ENCODE measurements at places on chromosomes 7 and 10.
A peak's percentile ranks its signal among the peaks of the same experiment; 100 is the strongest.

DNA sequence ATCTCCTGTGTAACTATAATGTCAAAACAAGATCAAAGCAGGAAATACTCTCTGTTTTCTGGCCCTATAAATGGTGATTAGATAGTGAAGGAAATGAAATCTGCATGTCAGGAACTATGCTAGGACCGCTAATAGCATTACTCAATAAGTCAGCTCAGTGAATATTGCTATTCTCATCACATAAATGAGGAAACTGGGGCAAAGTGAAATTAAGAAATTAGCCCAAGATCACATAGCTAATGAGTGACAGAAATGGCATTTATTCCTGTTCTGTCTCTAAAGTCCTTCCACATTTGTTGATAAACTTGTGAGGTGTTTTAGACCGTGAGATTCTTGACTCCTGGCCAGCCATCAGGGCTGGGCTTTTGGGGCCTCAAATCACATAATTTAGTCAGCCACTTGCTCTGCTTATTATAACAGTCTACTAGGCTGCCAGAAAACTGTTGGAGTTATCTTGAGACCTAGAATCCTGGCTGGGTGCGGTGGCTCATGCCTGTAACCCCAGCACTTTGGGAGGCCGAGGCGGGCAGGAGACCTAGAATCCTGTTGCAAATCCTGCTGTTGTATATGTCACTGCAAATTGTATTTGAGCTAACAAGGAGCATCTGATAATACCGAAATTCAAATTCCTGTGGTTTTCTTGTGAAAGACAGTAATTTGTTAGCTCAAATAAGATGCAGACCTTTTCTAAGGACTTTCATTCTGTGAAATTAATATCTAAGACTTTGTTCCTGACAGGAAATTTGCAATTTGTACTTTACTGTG lies 66.5 kb upstream of the SHTN1 start:
- no peak for DNase-seq

- DNase-seq, result no peak
Measured at GRCh38 chr10:3082290-3082689, 14.9 kb downstream of the PFKP start.

DNA sequence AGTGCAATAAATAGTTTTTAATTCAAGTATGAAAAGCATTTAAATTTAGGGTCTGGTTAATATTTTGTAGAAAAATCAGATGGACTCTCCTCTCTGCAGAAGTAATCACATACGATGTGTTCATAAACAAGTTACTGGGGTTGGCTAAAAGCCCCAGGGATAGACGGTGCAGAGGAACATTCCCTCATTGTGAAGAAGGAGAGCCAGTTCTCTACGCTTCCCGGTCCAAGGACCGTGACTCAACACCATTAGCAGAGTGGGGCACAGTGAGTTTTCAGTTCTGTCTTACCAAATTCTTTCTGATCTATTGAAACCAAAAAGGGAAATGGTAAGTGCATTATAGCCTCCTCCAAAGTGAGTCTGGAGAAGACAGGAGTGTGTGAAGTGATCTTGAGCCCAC lies 327.8 kb downstream of the WDR37 start:
- DNase-seq, result no peak

- no peak for DNase-seq
Measured at GRCh38 chr7:25118048-25118753, 6.9 kb downstream of the CYCS start.

GRCh38 chr7:17279061-17279460 lies 19.4 kb upstream of the AHR start:
- DNase-seq, result no peak

DNA sequence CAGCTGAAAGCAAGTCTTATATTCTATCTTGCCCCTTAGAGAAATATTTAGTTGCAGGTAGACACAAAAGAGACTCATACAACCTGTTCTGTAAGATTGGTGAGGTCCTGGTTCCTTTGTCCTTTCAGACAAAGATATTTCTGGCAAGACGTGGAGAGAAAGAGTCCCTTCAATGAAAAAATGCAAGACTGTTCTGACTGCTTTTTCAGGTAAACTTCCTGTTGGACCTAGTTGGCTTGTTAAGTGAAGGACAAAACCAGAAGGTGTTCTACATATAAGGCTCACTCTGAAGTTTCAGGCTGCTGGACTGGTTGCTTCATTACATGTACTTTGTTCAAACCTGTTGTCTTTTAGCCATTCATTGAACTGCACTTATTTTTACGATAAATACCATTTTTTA lies 119.0 kb upstream of the PTPRZ1 start:
- no peak for DNase-seq

- no peak for DNase-seq
Measured at GRCh38 chr7:146861701-146862100, 745.1 kb downstream of the CNTNAP2 start.

GRCh38 chr10:133088179-133088955 lies 643 bp downstream of the ADGRA1 start:
- DNase-seq, result no peak

GRCh38 chr7:2003451-2003930 lies 229.3 kb downstream of the MAD1L1 start:
- DNase-seq, result no peak

DNA sequence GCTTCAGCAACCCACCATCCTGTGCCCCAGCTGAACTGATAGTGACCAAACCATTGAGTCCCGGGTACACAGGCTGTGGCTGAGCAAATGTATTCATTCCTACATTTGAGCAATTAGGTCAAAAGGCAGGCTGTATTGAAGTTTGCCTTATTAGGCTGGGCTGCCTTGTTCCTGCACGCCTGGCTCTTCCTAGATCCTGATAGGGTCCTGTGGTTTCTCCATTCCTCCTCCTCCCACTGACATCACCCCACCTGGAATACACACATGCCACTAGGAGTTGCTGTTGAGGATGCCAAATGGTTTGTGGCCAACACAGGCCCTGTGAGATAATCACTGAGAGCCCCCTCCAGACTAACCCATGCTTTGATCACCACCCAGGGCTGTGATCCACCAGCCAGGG lies 66.4 kb upstream of the FGFR2 start:
- DNase-seq, result no peak

- no peak for DNase-seq
Measured at GRCh38 chr10:100618091-100618615, 82.4 kb downstream of the HIF1AN start.

DNA sequence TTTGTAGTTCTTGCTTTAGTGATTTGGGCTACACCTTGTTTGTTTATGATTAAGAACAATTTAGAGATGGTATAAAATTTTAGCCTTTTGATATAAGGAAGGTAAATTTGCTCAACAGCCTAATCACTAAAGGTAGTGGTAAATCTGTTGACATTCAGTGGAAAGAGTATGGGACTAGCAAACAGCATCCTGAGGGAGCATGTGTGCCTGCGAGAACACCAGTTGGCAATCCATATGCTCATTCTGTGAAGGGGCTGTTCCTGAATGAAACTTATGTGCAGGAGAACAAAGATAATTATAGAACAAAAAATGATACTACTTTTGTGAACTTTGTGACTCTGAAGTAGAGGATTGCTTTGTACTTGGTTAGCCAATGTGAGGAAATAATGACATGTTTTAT lies 44.0 kb downstream of the CAPZA2 start:
- no peak for DNase-seq

GRCh38 chr10:3898821-3899220 lies 113.8 kb upstream of the KLF6 start:
- DNase-seq, result no peak

DNA sequence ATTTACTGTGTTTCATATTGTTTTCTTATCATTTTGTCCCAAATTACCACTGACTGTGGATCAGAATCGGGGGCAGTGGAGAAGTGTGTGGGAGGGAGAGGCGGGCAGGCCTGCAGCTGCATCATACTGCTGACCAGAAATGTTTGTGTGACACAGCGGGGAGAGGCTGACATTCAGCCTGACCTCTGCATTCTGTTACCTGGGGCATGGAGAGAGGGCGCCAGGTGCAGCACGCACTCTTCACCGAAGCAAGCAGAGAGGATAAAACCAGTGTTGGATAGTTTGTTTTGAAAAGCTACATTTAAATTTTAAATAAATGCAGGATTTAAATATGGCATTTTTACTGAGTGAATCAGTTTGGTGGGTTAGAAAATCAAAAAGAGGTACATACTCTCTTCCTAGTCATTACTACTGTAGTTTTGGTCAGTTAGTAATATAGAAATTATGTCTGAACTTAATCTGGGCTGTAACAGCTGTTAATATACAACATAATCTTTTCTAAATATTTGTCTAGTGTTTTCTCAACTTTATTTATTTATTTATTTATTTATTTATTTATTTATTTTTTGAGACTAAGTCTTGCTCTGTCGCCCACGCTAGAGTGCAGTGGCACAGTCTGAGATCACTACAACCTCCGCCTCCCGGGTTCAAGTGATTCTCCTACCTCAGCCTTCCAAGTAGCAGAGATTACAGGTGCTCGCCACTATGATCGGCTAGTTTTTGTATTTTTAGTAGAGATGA lies 8.8 kb upstream of the STMP1 start:
- DNase-seq, result no peak

GRCh38 chr7:131244259-131244852 lies 83.3 kb upstream of the MKLN1 start:
- DNase-seq, result no peak

- DNase-seq, result peak; percentile 31
Measured at GRCh38 chr10:130301021-130301892, 165.1 kb downstream of the GLRX3 start.

- DNase-seq, result no peak
Measured at GRCh38 chr7:136657482-136657921, 210.9 kb upstream of the CHRM2 start.

DNA sequence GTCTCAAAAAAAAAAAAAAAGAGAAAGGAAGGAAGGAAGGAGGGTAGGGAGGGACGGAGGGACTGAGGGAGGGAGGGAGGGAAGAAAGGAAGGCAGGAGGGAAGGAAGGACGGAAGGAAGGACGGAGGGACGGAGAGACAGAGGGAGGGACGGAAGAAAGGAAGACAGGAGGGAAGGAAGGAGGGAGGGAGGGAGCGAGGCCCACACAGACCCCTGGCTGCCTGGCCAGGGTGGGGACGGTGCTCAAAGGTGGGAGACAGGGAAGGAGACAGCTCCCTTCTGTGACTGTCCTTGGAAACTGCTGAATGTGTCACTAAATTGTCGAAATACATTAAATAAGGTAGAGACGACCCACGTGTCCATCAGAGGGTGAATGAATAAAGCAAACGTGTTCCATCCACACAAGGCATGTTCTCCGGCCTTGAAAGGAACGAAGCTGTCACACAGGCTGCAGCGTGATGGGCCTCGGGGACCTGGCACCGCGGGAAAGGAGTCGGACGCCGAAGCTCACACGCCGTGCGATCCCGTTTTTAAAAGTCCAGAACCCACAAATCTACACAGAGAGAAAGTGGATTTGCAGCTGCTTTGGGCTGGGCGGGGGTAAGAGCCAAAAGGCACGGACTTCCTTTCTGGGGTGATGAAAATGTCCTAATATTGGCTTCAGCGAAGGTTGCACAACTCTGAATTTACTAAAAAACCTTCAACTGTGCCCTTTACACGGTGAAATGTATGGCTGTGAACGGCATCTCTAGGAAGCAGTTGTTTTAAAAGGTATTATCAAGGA lies 23.3 kb downstream of the ADAP1 start:
- DNase-seq, result no peak

DNA sequence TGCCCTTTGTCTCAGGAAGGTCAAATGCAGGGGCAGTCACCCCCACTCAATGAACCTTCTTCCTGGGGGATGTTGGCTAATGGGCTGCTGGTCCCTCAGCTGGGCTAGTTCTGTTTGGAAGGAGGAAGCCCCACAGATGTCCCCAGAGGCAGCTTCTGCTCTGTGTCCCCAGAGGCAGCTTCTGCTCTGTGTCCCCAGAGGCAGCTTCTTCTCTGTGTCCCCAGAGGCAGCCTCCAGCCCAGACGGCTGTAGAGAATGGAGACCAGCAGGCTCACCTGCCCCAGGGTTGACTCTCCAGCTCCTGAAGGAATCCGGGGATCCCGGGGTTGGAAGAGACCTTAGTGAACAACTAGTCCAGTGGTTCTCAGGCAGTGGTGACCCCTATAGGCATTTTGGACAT lies 62.5 kb upstream of the LEP start:
- no peak for DNase-seq

DNA sequence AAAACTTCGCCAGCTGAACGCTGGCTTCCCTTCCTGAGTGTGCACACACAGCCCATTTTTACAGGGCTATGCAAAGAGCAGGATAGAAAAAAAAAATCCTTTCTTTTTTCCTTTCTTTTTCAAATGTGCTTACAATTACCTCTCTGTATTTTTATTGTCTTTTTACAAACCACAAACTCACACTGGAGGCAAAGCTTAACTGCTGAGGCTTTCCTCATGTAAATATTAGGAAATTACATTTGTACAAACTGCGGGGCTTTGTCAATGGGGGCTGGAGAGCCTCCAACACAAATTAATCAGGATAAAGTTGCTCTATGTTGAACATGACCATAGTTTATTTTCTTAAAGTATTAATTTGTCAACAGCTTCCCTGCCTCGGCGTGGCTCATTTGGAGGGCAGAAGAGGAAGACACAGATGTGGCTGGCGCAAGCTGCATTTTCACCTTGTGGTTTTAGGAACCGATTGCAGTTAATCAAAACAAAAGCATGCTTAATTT lies 411.7 kb upstream of the MKI67 start:
- no peak for DNase-seq

GRCh38 chr7:93228302-93228701 lies 2.0 kb upstream of the HEPACAM2 start:
- DNase-seq, result no peak

DNA sequence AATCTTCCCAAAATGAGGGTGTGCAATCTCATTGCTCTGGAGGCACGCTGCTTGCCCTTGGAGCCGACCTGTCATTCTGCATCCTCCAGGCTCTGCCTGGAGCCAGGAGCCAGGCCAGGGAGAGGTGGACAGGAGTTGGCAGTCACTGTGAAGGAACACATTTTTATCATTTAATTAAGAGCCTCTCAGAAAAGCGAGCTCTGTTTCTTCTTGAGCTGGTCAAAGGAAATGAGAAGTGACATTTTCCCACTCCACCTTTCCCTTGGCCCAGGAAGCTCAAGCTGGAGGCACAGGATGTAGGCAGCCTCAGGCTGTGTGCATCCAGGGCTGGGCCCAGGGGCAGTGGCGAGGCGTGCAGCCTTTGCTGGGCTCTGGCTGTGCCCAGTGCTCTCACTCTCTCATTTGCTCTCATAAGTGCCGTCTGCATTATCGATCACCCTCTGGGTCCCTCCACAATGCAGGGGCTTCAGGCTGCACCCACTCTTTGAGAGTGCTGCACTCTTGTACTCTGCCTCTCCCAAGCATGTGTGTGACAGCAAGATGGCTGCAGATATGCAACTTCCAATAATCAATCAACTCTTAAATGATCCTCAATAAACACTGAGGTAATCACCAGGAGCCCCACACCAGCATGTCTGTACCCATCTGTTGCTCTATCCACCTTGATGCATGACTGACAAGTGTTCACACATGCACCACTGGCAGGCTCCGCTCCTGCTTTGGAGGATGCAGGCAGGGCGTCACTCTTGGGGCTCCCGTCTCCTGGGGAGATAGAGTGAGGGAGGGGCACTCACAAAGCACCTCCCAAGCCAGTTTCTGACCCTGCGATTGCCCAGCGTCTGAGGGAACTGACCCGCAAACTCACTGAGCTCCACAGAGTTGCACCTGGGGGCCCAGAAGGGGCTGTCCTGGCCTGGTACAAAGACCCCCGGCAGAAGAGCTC lies 171.4 kb downstream of the ZNF248 start:
- DNase-seq, result no peak

All from stimulated activated CD8-positive, alpha-beta memory T cell treated with anti-CD3 and anti-CD28 coated beads, Interleukin-4, amount 100 ng/mL, for 24 hours (primary cell).